Endothelial cell (in vitro differentiated cells): ENCODE measurements at places on chromosomes 12 and 14. TPM values are rescaled to one million over a fixed set of nuclear protein-coding genes. Genes with fewer than 3 reads are reported as not detected.

GRCh38 chr12:50537538-50537919, 32.7 kb downstream of the DIP2B start:
- no peak for DNase-seq

DNA sequence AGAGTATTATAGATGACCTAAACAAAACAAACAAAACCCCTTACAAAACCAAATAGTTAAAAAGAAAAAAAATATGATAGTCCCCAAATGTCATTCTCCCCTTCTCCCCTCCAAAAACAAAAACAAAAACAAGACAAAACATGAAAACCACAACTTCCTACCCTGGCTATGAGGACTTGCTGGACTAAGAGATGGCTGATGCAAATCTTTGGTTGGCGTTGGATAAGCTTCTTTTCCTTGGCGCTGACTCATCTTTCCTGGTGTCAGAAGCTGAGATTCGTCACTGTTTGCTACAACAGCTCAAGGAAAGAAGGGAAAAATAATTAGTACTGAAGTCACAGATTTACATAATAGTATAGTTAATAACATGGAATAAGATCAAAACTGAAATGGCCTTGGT, 102.5 kb upstream of the BBS10 start:
- DNase-seq: no peak

GRCh38 chr14:91127401-91127801, 13.5 kb downstream of the DGLUCY start:
- no peak for DNase-seq

Gene KRT77
- total RNA-seq: not detected
